ENCODE measurements at places on chromosomes 1 and 21.

DNA sequence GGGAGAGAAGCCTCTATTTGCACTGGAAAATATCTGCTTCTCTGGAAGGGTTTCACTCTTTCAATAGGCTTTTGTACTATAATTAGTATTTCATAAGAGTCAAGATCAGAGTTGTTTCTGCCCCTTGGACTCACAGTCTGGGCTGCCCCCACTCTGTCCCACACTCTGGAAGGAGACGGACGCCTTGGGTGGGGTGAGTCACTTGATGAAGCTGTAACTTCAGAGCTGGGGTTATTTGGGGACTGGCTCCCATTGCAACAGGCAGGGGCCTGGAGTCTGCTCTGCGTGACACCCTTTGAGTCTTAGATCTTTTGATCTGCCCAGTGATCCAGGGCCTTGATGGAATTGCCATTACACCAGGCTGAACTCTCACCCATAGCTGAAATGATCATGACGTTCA, 4.0 kb upstream of the KCNA10 start:
- DNase-seq, result no peak

DNA sequence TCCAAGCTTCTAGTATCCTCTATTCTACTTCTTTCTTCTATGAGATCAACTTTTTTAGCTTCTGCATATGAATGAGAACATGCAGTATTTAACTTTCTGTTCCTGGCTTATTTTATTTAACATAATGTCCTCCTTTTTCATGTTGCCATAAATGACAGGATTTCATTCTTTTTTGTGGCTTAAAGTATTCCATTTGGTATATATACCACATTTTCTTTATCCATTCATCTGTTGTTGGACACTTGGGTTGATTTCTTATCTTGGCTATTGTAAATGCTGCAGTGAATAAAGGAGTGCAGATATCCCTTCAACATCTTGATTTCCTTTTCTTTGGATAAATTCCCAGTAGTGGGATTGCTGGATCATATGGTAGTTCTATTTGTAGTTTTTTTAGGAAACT, 209.6 kb downstream of the GPR52 start:
- DNase-seq, result no peak

- no peak for DNase-seq
Measured at GRCh38 chr1:109764561-109765482, 1.1 kb upstream of the EPS8L3 start.

- DNase-seq, result no peak
Measured at GRCh38 chr1:215793180-215793579, 226.1 kb downstream of the KCTD3 start.

GRCh38 chr1:96474985-96475743, 246.4 kb upstream of the PTBP2 start:
- DNase-seq, result no peak

DNA sequence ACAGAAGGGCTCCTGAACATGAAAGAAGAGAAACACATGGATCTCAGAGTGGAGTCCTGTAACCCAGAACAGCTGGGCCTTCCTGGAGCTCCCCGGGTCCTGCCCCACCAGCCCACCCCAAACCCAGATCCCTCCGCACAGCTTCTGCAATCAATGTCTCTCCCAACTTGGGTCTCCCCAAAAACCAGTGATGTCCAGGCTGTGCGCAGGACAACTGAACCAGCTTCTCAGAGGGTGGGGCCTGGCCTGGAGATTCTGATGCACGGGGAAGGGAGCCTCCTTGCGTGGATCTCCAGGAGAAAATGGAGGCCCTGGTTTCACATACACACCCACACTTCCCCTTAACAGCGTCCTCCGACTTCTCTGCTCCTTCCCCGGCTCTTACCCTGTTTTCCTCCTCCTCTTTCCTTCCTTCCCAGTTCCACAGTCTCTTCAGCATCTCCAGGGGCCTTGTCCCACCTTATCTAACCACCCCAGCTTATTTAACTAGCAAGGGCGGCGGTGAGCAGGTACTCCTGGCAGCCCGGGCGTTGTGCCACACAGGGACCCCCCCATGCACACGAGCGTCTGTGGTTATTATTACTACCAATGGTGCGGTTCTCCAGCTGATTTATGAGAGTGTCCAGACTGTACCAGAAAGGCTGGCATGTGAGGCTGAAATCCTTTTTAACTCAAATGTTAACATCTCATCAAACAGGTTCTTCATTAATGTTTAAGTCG, 11.2 kb upstream of the MX2 start:
- DNase-seq, result no peak

DNA sequence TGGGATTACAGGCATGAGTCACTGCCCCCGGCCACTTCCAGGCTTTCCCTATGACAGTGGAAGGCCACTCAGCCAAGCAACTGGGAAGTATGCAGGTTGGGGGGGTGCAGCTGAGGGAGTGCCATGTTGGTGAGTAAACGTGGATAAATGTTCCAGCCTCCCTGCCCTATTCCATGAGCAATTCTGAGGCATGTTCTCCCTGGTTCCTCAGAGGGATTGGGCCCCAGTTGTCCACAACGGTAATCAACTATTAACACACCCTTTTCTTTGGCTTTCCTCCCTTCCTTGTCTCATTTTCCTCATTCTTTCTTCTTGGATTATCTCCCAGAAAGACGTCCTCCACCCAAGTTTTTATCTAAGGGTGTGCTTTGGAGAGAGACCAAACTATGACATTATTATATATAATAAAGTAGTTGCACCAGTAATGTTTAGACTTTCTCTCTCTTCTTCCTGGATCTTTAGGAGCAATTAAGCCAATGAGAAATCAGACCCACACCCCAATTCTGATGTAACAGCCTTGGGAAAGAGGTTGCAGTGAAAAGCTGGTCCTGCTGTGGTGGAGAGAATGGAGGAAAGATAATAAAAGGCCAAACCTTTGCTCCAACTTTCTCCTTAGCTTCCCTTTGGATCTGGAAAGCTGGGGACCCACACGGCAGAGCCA, 6.8 kb upstream of the SLAMF9 start:
- DNase-seq, result no peak

DNA sequence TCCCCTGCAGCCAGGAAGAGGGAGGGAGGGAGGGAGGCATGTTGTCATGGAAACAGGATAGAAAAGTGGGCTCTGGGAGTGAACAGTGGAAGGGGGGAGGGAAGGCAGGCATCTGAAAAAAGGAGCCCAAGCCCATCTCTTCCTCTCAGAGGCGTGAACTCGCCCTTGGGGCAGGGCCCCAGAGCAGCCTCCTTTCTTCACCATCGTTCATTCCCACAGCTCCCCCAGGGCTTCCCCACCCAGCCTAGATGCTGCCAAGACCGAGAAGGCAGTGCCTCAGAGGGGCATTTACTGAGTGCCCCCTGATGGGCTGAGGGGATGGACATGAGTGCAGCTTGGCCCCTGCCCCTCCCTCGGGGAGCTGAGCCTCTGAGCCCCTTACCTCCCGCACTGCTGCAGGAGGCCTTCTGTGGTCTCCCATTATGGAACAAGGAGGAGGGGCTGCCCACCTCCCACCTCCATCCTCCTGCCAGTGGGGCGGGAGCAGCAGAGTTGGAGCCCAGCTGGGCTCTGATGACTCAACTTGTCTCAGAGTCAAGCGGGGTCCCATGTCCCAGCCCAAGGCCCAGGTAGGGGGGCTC, 39.1 kb upstream of the KIF21B start:
- DNase-seq, result no peak

DNA sequence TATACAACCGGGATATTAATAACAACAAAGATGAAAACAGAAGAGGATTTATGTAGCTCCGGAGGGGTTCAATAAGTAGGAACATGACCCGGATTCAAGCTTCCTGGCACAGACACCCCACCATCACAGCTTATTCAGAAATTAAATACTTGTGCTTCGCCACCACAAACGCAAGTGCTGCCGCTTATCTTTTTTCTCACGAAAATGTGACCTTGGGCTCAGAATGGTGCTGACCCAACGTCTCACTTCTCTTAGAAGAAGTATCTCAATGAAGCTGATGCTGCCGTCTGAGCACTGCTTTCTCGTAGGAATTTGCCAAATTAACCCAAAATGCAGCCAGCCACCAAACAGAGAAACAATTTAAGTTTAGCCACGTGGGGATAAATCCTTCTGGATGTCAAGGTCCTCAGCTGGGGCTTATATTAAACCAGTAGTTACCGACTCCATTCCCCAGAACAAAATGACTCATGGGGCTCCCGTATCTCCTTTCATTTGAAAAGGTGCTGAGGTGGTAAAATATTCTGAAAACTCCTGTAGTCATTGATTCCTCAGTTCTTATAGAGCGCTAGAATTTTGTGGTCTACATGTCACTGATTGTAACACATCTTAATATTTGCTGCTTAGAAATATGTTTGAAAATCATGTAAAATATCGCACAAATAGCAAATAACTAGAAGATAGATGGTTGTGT, 466.7 kb downstream of the SMYD3 start:
- no peak for DNase-seq

DNA sequence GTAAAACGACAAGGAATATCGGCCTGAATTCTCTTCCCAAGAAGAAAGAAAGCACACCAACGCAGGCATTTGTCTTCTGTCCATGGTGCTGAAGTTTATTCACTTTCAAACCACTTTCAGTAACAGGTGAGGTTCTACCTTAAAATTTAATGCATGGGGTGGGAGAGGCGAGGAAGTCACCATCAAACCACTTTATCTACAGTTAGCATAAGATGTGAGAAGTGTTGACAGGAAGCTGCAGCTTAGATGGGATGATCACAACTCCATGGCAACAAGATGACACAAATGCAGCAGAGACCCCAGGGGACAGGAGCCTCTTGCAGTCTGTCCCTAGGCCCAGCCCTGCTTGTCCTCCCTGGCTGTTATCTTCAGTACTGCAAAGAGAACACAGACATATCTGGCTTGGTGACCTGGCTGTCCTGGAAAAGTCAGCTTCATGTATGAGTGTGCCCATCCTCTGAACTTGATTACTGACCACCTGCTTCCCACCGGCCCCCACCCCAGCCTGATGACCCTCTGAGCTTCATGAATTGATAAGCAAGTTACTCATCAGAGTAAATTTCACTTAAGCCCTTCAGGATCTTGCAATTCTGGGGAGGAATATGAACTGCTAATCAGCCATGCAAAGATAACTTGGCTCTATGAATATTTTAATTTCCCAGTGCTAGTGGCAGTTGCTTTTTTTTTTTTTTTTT, 1.8 kb downstream of the NPPA start:
- DNase-seq, result no peak

DNA sequence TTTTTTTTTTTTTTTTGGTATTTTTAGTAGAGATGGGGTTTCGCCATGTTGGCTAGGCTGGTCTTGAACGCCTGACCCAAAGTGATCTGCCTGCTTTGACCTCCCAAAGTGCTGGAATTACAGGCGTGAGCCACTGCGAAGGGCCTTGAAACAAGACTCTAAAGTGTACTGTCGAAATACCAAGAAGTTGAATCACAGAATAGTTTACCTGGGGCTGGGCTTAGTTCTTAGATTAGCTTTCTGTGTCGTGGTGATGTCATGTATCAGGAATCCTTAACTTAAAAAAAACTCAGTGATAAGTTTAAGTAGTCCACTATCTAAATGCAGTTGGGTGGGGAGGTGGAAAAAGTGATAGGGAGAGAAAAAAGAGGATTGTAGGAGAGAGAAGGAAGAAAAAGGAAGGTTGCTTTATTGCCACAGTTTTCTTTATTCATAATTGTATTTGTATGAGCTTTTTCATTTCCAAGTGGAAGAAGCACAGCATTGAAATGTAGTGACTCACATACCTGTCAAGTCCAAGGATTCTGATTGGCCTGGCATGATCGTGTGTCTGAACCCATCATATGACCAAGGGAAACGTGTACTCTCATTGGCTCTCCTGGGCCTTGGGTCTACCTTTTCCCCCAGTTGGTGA, 13.4 kb downstream of the ITSN1 start:
- no peak for DNase-seq

DNA sequence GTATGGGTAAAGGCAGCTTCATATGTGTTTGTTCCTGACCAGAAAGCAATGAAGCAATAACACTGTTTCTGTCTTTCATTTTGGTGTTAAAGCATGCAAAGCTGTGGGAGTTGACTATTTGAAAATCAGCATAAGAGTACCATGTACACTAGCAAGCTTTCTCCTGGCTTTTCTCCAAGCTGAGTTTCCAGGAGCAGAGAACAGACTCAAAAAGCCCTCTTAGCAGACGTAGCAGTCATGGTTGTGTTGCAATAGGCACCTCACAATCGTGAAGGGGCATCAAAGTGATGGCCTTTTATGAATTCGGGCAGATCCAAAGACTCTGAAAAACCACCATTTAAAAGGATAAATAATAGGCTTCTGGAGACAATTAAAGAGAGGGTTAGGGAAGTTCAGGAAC, 159.7 kb downstream of the PTGER3 start:
- no peak for DNase-seq

GRCh38 chr1:200130552-200130951, 103.0 kb downstream of the NR5A2 start:
- no peak for DNase-seq

- DNase-seq, result no peak
Measured at GRCh38 chr1:156490401-156491032, 10.1 kb downstream of the MEF2D start.

- DNase-seq, result no peak
Measured at GRCh38 chr1:1755852-1756251, 22.4 kb downstream of the NADK start.

DNA sequence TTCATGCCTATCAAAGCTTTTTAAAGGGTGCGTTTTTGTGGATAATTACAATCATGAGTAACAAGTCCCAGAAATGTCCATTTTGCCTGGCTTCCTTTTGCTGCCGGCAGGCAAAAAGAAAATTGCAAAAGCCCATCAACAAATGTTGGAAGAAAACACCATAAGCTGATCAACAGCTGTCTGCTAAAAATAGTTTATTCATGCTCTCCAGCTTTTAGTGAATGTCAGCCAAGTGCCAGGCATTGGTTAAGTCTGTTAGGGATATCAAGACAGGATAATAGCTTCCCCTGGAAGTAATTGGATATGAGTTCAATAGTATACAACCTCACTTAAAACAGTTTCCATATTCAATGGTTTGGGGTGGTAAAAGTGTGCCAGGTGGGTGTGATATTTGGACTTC, 13.6 kb upstream of the AGMAT start:
- no peak for DNase-seq

- no peak for DNase-seq
Measured at GRCh38 chr1:172656576-172656975, 2.3 kb upstream of the FASLG start.

- DNase-seq, result no peak
Measured at GRCh38 chr1:236774926-236775325, 20.2 kb upstream of the MTR start.

GRCh38 chr1:25140073-25140797, 92.1 kb downstream of the SYF2 start:
- no peak for DNase-seq

DNA sequence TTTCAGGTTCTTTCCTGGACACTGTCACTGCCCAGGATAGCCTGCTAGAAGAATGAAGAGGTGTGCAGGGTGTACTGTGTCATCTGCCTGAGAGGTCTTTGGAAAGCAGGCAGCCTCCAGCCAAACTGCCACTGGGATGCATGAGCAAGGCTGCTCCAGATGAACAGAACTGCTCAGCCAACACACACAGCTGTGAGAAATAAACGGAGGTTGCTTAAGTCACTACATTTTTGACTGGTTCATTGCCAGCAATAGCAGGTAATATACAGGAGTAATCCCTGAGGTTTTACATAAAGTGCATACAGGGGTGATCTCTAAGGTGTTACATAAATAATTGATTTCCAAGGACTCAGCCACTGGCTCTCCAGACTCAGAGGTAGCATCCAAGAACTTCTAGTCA, 516.9 kb downstream of the BRINP3 start:
- DNase-seq, result no peak

GRCh38 chr1:78787544-78787943, 137.9 kb downstream of the IFI44 start:
- DNase-seq, result no peak

GRCh38 chr1:214777364-214777763, 174.4 kb downstream of the CENPF start:
- DNase-seq, result no peak

- no peak for DNase-seq
Measured at GRCh38 chr1:1972976-1973715, 30.4 kb downstream of the CFAP74 start.
